ENCODE measurements at places on chromosomes 11 and 22.

- DNase-seq = no peak
Observed at GRCh38 chr22:22952531-22953280, 65.1 kb downstream of the IGLL5 start.

GRCh38 chr11:33721426-33721825 is 14.8 kb downstream of the CD59 start:
- DNase-seq = no peak

DNA sequence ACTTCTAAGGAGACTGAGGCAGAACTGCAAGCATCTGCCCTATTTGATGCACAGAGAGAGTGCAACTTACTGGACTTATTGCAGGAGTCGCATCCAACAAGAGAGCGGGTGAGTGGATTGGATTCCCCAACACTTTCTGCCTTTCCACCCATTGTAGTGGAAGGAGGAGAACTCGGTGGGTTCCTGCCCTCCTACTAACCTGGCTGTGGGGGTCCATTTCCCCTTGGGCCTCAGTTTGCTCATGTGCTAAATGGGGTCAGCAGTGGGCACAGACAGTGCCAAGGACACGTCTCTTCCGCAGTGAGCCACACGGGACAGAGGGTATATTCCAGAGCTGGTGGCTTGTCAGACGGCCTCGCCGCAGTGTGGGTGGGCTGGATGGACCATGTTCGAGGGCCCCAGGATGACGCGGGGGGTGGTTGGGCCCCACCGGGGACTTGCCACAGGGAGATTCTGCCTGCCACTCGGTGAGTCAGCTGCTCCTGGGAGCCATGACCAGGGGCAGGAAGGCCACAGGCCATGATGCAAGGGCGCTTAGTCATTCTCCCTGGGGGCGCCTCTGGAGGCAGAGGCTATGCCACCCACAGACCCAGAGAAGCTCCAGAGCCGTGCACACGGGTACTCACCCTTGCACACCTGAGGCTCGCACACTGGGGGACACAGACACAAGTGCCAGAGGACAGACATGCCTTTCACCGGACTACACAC is 8.2 kb downstream of the ALX4 start:
- DNase-seq = no peak

DNA sequence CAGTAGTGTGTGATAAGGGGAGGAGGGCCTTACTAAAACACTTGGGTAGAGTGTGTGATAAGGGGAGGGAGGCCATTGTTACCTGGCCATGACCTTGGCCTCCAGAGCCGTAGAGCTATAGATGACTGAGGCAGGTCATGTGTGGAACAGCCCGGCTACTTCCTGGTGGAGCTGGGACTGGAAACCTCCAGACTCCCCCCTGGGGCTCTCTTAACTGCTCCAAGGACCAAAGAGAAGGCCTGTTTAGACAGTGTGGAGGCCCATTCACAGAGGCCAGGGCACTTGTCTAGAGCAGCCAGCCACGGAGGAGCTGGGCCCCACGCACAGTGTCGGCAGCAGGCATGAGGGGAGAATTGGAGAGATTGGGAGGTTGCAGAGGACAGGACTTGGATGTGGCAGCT is 12.5 kb upstream of the MICALL1 start:
- DNase-seq = no peak

DNA sequence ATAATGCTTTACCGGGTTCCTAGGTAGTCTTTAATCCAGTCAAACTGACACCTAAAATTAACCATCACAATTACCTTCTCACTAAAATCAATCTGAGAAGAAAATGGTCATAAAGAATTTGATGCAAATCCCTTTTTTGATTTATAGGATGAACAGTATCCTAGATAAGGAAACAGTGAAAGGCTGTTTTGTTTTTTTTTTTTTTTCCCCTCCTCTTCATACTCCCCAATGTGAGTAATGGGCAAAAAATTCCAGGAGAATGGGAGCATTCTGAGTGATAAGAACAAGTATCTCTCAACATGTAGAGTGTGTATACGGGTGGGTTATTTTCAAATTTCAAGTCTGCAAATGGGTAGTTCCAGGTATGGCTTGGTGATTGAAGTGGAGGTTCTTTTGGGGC is 28.4 kb downstream of the GRAMD1B start:
- DNase-seq = no peak

DNA sequence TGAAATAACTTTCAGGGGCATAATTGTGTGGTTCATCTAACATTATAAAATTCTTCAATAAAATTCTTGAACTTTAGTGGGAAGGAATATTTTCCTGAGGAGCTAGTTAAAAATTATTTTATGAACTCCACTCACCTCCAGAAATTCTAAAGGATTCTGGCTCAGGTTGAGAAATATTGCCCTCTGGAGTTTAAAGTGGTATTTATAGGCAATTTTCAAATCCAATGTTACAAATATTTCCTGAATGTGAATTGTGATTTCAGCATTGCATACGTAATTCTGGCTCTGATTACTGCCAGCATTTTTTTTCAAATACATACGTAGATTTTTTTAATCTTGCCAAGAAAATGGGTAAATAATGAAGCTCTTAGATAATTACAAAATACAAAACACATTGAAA is 598.2 kb upstream of the ANO3 start:
- DNase-seq = no peak

GRCh38 chr11:115279813-115280761 is 224.1 kb downstream of the CADM1 start:
- DNase-seq = no peak

- no peak for DNase-seq
Observed at GRCh38 chr11:19769820-19770219, 57.2 kb downstream of the NAV2 start.

DNA sequence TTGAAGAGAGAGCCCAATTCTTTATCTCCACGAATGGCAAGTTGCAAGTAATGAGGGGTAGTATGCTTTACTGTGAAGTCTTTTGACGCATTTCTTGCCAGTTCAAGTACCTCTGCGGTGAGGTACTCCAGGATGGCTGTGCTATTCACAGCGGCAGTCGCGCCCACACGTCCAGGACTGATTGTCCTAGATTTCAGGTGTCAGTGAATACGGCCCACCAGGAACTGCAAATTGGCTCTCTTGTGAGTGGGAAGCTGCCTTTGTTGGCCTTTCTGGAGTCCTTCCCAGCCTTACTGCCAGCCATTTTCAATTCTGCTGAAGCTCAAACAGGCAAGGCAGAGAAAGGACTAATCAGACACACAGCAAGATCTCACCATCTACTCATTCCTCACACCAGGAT is 8.5 kb downstream of the PPFIA1 start:
- no peak for DNase-seq

DNA sequence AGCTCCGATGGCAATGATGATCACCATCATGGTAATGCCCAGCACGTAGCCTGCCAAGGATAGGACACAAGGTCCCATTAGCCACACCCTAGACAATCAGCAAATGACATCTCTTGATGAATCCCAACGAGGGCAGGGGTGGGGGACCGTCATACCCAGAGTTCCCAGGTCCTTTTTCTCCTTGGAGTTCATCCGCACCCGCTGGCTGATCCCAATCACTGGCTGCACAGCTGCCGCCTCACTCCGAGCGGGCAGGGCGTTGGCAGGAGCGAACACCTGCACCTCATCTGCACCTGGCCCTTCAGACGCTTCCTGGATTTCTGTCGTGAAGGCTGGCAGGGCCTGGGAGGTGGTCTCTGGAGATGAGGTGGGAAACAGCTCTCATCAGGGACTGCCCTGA is 2.9 kb downstream of the PIK3IP1 start:
- no peak for DNase-seq

- no peak for DNase-seq
Observed at GRCh38 chr11:105204636-105205035, 65.1 kb upstream of the CARD18 start.

- no peak for DNase-seq
Observed at GRCh38 chr22:35521358-35522224, 19.0 kb upstream of the RASD2 start.

DNA sequence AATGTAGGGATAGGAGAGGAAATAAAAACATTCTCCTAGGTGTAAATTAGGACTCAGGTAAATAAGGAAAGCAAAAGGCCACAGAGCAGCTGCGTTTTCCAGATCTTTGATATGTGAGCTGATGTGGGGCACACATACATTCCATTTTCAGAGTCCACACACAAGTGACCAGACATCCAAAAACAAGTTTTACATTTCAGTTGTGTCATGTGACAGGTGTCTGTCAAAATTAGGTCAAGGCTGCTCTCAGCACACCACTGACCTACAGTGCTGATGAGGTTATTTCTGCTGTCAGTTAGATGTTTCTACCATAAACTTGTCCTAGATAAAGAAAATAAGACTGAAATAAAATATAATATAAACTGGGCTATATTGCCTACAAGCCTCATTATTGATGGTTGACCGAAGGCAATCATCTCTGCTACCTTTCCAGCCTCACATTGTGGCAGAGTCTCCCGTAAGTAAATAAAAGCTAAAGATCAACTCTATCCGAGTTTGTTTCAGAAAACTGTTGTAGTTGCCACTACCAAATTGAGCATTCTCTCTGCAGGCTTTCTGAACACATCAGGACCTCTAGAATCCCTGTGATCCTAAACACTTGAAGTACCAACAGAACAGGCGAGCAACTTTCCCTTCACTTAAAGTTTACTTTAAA is 7.9 kb downstream of the ARHGAP20 start:
- DNase-seq = no peak

DNA sequence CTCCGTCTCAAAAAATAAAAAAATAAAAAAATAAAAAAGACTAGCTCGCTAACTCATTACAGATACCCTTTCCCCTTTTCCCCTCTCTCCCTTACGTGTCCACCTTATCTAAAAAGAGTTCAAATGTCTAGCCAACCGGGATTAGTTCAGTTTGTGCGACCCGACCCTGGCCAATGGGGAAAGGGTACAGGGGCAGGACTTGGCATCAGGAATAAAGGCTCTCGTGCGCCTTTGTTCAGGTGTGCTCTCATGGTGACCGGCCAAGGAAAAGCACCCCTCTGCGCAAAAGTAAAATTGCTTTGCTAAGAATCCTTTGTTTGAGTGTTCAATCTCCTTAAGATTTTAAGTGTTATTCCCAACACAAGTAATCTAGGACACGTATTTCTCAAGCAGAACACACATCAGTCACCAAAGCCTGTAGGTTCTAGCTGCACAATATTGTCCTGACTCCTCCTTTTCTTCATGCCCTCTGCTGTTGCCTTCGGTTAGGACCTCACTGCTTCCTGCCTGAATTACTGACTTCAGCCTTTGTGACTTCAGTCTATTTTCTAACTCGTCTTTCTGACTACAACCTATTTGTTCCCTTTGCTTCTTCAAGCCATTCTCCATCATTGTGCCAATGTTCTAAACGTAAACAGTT is 20.7 kb upstream of the CECR2 start:
- no peak for DNase-seq

DNA sequence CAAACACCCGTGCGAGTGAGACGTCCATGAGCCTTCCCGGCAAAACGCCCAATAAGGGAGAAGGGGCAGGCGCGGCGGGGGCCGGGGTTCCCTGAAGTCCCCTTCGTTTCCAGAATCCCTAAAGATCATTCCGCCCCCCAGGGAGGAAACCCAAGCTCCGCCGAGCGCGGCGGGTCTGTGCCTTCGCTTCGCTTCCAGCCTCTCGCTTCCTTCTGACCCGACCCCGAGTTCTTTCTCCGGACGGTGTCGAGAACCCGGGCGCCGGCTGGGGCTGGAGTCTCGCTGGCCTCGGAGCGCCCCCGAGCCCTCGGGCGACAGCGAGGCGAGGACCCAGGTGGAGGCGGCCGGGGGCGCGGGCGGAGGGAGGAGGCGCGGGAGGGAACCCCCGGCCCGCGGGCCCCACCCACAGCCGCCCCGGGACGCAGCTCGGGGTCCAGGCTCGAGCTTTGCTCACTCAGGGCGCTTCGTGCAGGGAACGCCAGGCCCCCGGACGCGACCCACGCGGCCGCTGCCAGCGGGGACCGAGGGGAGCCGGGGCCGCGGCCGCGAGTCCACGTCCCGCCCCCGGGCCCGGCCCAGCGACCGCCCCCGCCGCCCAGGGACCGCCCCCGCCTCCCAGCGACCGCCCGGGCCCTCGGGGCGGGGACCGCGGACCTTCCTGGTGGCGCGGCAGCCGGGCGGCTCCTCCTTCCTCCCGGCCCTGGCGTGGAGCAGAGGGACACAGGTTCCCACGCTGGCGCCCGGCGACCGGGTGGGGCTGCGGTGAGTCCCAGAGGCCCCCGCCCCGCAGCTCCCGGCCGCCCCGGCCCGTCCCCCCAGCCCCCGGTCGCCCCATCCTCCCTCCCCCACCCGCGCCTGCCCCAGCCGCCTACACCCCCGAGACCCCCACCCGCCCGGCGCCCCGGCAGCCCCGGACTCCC is at the start of gene PGGHG:
Gene PGGHG, plus strand, starts transcription at position 649 of the 920 bp plus-strand sequence. CDS start 691 bp downstream, outside the sequence.
- peak; percentile 83 for DNase-seq

GRCh38 chr11:120785576-120785975 is 238.3 kb upstream of the TBCEL start:
- no peak for DNase-seq

DNA sequence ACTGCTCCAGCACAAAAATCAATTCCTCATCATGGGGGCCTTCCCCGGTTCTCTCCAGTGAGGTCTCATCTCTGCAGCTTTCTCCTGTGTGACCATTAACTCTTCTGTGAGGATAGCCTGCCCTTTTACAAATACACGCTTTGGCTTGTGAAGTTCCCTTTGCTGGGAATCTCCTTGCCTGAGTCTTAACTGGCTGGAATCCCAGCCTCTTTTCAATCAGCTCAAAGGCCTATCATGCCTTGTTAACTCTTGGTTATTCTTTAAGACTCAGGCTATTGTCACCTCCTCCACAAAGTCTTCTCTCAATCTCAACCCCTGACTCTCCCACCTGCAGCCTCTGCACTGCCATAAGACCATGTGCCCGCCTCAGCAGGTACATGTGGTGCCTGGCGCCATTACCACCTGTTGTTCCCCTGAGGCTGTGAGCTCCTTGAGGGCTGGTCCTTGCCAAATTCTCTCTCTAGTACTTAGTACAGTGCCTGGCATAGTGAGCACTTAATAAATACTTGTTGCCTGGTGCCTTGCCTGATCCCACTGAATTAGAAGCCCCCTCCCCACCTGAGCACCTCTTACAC is 128.2 kb downstream of the ST3GAL4 start:
- DNase-seq = no peak

- peak; percentile 21 for DNase-seq
Observed at GRCh38 chr11:68969386-68969785, 11.4 kb downstream of the MRGPRD start.

- DNase-seq = no peak
Observed at GRCh38 chr11:12330485-12331231, 46.7 kb upstream of the PARVA start.

DNA sequence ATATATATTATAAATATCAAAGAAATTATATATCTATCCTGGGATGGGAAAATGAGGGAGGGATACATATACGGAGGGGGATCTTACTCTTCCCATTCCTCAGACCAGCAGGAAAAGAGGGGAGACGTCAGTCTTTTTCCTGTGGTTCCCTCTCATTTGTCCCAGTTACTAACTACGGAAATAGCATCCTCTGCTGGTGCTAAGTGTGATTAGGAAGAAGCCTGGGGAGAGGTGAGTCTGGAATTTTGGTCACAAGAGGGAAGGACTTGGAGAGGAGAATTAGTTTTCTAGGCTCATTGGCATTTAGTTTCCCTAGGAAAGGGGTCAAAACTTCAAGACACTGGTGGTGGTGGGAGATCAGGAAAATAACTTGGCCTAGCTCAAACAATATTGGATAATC is 11.6 kb downstream of the MED19 start:
- DNase-seq = no peak

GRCh38 chr22:27719535-27720227 is 81.9 kb downstream of the MN1 start:
- no peak for DNase-seq

- no peak for DNase-seq
Observed at GRCh38 chr11:117610045-117610444, 187.0 kb downstream of the DSCAML1 start.
